Immature natural killer cell (primary cell): ENCODE measurements at places on chromosomes 2 and 18.

DNA sequence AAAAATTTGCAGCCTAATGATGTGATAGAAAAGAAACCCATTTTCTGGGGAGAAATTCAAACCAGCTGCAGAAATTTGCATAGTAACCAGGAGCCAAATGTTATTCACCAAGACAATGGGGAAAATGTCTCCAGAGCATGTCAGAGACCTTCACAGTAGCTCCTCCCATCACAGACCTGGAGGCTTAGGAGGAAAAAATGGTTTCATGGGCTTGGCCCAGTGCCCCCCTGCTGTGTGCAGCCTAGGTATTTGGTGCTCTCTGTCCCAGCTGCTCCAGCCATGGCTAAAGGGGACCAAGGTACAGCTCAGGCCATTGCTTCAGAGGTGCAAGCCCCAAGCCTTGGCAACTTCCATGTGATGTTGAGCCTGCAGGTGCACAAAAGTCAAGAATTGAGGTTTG is 352.9 kb downstream of the PLCL1 start:
- H3K27ac ChIP-seq, result no peak overlapping the region
- H3K4me3 ChIP-seq, result no peak overlapping the region
- H3K36me3 ChIP-seq, result no peaks in the 10 kb centered on the region
- no peaks in the 10 kb centered on the region for H3K27me3 ChIP-seq

GRCh38 chr2:20432714-20433113 is 14.2 kb upstream of the RHOB start:
- no peak overlapping the region for H3K27ac ChIP-seq
- H3K4me1 ChIP-seq, result peaks cover 1% of the 10 kb centered on the region
- H3K36me3 ChIP-seq, result no peaks in the 10 kb centered on the region

DNA sequence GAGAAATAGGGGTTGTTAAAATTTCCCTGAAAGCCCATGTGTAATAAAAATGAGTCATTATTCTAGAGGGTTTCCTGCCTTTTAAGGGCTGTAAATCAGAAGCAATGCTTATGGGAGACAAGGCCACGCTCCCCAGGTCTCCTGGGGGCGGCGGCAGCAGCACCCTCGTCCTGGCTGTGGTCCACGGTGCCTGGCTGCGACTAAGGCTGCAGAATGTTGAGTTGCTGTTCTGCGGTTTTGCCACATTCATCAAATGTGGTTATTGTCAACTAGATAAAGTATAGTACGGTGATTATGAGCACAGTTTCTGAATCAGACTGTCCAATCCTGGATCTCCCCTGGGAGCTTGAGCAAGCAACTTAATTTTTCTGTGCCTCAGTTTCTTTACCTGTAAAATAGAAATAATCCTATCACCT is 11.9 kb upstream of the AGFG1 start:
- H3K27me3 ChIP-seq, result no peaks in the 10 kb centered on the region
- no peaks in the 10 kb centered on the region for H3K36me3 ChIP-seq
- peak overlapping the region; percentile 16 for H3K4me3 ChIP-seq
- peak; percentile 50 for DNase-seq

DNA sequence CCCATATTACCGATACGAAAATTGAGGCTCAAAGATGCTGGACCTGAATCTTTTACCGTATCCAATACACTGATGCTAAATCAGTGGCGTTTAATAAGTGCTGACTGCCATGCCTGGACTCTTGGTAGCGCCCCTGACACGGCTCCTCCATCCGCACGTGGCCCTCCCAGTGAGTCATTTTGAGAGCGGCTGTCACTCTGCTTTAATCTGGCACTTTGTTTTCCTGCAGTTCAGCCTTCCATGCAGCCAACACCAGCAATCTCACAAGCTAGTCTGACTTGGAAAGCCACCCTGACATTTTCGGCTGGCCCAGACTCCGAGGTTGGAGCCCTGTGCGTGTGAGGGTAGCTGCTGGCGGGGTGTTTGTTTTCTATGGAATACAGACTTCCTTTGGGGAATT is 155.1 kb upstream of the LMAN1 start:
- no peaks in the 10 kb centered on the region for H3K4me1 ChIP-seq
- DNase-seq, result no peak
- H3K27ac ChIP-seq, result no peak overlapping the region
- no peaks in the 10 kb centered on the region for H3K27me3 ChIP-seq

- no peaks in the 10 kb centered on the region for H3K4me1 ChIP-seq
- H3K36me3 ChIP-seq, result no peaks in the 10 kb centered on the region
- H3K4me3 ChIP-seq, result no peak overlapping the region
- no peak for DNase-seq
These were observed 18.0 kb downstream of the NTSR2 start for GRCh38 chr2:11651856-11652548.
